ENCODE measurements at places on chromosomes 4 and X. TPM values are rescaled to one million over a fixed set of nuclear protein-coding genes. Genes with fewer than 3 reads are reported as not detected.

The CXCL9 gene
- 0.10 TPM for total RNA-seq

The TRIM60 gene
- total RNA-seq: not detected

The SPANXA1 gene
- not detected for total RNA-seq

DNA sequence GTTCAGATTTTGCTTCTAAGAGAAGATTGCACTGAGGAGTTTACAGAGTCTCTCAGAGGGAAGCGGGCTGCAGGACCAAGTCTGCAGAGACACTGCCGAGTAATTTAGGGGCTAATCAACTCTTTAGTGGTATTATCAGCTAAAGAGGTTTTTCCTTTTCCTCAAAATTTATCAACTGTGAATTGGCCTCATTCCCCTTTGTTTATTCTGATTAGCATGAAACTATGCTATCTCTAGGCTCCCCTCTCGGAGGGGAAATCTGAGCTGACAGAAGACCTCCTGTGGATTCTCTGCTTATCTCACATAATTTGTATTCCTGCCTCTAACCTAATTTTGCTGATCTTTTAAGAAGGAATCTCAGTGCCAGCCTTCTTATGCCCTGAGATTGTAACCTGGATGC lies 201.0 kb downstream of the DCTD start:
- H3K27me3 ChIP-seq: peaks cover 3% of the 10 kb centered on the region
- H3K27ac ChIP-seq: no peak overlapping the region
- no peak overlapping the region for H3K4me3 ChIP-seq
- no peaks in the 10 kb centered on the region for H3K36me3 ChIP-seq
- no peaks in the 10 kb centered on the region for H3K4me1 ChIP-seq
- no peak for DNase-seq

DNA sequence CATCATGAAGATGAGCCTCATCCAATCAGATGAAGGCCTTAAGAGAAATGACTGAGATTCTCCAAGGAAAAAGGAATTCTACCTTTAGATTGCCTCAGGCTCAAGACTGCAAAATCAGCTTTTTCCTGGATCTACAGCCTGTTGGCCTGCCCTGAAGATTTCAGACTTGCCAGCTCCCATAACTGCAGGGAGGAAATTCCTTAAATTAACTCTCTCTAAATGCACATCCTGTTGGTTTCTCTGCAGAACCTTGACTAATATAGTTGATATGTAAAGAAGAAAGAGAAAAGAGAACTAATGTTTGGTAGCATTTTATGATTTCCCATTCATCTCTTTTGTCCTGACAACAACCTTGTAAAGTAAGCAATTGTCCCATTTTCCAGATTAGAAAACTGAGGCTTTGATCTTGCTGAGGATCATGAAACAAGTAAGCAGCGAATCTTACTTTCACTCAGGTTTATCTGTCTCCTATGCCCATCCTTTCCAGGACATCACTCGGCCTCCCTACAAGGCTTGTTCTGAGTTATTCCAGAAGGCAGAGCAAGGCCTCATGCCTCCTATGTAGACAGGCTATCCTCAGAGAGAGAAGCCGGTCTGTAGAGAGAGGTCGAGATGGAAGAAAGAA lies 115.0 kb upstream of the LDB2 start:
- H3K27me3 ChIP-seq: peaks cover 3% of the 10 kb centered on the region
- H3K27ac ChIP-seq: no peak overlapping the region
- no peak for DNase-seq

The TLR3 gene
- total RNA-seq: not detected

DNA sequence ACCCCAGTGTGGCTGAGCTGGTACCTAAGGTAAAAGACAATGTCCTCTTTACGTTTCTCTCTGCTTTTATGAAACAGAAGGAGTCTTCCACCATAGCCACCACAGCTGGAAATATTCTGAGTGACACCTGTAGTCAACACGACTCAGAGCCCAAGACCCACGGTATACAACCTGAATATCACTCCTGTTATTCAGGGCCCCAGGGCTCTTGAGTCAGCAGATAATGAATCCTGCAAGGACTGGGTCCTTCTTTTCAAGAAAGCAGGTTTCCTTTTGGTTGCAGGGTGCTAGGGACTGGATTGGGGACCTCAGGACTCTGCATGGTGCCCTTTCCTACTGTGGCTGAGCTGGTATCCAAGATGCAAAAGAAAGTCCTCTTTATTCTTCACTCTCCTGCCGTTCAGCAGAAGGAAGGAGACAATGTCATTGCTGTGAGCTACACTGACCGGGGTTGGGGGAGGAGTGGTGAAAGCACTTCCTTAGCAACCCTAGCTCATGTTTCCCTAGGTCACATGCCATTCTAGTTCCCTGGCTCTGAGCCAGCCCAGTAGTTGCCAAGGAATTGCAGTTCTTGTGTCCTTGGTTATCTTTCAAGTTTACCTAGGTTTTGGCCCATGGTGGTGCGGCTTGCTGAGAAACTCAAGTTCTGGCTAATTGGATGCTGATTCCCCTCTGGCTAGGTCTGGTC lies 23.7 kb upstream of the UNC5C start:
- H3K36me3 ChIP-seq: no peaks in the 10 kb centered on the region
- H3K4me1 ChIP-seq: no peaks in the 10 kb centered on the region
- H3K27me3 ChIP-seq: no peaks in the 10 kb centered on the region
- no peak overlapping the region for H3K27ac ChIP-seq
- no peak overlapping the region for H3K4me3 ChIP-seq

The SASH3 gene
- 129 TPM for total RNA-seq

DNA sequence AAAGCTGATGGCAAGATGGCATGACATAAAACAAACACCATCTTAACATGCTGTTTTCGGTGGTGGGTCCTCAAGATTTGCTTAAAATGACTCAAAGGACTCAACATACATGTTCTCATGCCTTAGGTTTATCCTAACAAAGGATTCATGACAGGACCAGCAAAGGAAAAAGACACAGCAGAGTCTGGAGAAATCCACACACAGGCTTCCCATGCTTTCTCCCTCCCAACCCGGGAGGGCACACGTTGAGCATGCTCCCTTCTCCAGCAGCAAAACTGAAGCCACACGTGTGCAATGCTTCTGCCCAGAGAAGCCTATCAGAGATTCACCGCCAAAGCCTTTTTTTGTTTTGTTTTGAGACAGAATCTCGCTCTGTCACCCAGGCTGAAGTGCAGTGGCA lies 39.9 kb downstream of the SAT1 start:
- no peak overlapping the region for H3K4me3 ChIP-seq
- DNase-seq: no peak
- H3K27me3 ChIP-seq: no peaks in the 10 kb centered on the region
- H3K27ac ChIP-seq: no peak overlapping the region
- H3K36me3 ChIP-seq: no peaks in the 10 kb centered on the region

DNA sequence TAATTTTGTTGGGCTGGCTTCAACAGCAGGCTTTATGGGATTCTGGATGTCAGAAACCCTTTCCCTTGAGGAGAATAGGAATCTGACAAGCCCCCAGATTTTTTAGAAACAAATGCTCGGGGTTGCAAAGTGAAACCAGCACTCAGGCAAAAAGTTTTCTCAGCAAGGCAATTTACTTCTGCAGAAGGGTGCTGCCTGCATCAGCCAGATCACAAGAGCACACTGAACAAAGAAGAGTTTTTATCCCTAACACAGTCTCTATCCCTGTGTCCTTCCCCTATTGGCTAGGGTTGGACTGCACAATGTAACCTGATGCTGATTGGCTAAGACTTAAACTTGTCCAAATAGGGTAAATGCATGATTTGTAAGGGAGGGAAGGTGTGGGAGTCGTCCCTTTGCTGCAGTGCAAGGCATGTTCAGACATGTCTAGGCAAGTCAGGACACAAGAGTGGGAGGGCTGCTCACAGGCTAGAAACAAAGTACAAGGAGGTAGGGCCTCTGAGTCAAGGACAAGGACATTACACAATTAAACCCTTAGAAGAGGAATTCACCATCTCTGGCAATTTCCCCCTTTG lies 175.8 kb downstream of the CCNG2 start:
- H3K27ac ChIP-seq: no peak overlapping the region
- H3K36me3 ChIP-seq: no peaks in the 10 kb centered on the region
- DNase-seq: no peak

GRCh38 chr4:31585503-31585902 lies 865.3 kb downstream of the PCDH7 start:
- no peaks in the 10 kb centered on the region for H3K36me3 ChIP-seq
- no peaks in the 10 kb centered on the region for H3K4me1 ChIP-seq
- DNase-seq: no peak
- no peaks in the 10 kb centered on the region for H3K27me3 ChIP-seq
- no peak overlapping the region for H3K27ac ChIP-seq
- H3K4me3 ChIP-seq: no peak overlapping the region

DNA sequence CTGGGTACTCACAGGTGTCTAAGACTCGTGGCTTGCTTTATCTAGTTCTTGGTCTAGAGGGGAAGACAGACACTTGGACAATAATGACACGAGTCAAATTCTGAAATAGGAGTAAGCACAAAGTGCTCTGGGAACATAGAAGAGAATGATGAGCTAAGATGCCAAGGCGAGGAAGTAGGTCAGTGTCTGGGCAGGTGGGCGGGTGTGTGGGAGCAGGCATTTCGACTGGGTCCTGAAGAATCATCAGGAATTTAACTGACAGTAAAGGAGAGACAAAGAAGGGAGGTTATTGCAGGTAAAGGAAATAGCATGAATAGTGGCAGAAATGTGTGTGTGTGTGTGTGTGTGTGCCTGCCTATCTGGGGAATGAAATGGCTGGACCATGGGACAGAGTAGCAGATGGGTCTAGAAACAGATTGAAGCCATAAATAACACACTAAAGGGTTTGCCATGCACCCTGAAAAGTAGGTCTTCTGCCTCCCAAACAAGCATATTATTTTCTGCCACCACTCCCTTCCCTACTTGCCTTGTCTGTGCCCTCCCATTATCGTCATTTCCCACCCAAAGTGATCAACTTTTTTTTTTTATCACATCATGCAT lies 58.4 kb upstream of the SLC25A43 start:
- H3K4me3 ChIP-seq: no peak overlapping the region
- H3K27ac ChIP-seq: no peak overlapping the region
- no peaks in the 10 kb centered on the region for H3K4me1 ChIP-seq
- no peak for DNase-seq

GRCh38 chr4:159002950-159003349 lies 99.9 kb upstream of the RAPGEF2 start:
- H3K27me3 ChIP-seq: peaks cover 12% of the 10 kb centered on the region
- H3K4me1 ChIP-seq: peaks cover 8% of the 10 kb centered on the region
- no peaks in the 10 kb centered on the region for H3K36me3 ChIP-seq
- no peak for DNase-seq
- no peak overlapping the region for H3K4me3 ChIP-seq
- H3K27ac ChIP-seq: no peak overlapping the region

The TEX11 gene
- 0.12 TPM for total RNA-seq

The NPY5R gene
- not detected for total RNA-seq

The EDA2R gene
- total RNA-seq: 3.8 TPM

The COX7B2 gene
- not detected for total RNA-seq

GRCh38 chr4:100926039-100926717 lies 408.4 kb upstream of the EMCN start:
- no peak for DNase-seq

GRCh38 chr4:3285558-3286334 lies 7.1 kb upstream of the RGS12 start:
- H3K27me3 ChIP-seq: peaks cover 26% of the 10 kb centered on the region
- H3K4me1 ChIP-seq: no peaks in the 10 kb centered on the region
- H3K36me3 ChIP-seq: no peaks in the 10 kb centered on the region

DNA sequence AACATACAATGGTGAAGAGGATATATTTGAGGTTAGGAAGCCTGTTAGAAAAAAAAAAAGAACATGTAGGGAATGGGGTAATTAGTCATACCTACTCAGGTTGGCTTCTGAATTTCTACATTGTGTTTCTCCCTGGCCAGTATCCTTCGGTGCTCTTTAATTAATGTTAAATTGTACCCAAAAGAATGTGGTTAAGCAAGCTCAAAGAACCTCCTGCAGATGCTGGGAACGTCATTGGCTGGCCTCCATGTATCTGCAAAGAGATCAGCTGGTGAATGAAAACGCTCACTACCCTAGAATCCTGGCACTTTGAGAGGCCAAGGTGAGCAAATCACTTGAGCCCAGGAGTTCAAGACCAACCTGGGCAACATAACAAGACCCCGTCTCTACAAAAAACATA lies 942.3 kb upstream of the PRKX start:
- H3K36me3 ChIP-seq: no peaks in the 10 kb centered on the region
- no peaks in the 10 kb centered on the region for H3K27me3 ChIP-seq
- no peak overlapping the region for H3K27ac ChIP-seq
- H3K4me1 ChIP-seq: no peaks in the 10 kb centered on the region

DNA sequence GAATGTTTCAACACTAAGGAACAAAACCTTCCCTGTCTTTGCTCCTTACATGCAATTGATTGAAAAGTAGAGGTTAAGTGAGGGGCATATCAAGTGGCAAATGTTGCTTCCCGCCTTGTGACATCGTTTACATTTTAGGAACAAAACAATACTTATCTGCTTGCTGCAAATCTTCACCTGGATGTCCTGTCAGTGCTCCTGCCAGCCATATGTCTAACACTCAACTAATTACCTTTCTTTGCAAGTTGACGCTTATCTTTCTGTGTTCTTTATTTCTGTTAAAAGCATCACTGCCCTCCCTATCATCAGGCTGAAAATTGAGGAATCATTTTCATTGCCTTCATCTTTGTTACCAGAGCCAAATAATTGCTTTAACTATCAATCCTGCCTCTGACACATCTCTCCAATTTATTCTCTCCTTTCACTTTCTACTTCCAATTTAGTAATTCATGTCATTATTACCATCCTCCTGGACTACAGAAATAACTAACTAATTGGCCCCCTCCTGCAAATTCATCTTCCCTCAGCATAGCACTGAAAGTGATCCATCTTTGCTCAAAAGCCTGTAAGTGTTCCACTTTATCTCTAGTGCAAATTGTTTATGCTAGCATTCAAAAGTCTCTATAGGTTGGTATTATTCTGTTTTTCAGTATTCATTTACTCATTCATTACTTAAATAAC lies 298.7 kb upstream of the ATOH1 start:
- no peaks in the 10 kb centered on the region for H3K4me1 ChIP-seq
- no peaks in the 10 kb centered on the region for H3K36me3 ChIP-seq
- no peak for DNase-seq
- H3K27me3 ChIP-seq: no peaks in the 10 kb centered on the region

DNA sequence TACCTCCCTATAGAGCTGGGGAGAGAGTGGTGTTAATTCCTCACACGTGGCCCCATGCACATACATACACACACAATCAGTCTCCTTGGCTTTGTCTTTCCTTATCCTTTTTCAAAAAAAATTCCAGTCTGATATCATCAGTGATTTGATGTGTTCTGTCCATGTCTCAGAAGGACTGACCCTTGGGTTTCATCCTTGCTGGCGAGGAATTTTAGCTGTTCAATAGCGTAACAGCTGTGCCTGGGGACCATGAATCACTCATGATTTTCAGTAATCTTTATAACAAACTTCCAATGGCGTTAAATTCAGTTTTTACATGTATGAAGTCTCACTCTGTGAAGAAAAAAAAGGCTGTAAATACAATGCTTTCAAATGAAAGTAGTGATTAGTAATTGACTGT lies 204.6 kb downstream of the RBMX2 start:
- no peak overlapping the region for H3K27ac ChIP-seq
- peaks cover 1% of the 10 kb centered on the region for H3K27me3 ChIP-seq
- H3K4me3 ChIP-seq: no peak overlapping the region
- DNase-seq: no peak

- no peak for DNase-seq
- H3K27ac ChIP-seq: no peak overlapping the region
- no peaks in the 10 kb centered on the region for H3K27me3 ChIP-seq
- no peak overlapping the region for H3K4me3 ChIP-seq
- no peaks in the 10 kb centered on the region for H3K36me3 ChIP-seq
Measured at GRCh38 chrX:129058405-129058804, 464.9 kb downstream of the SMARCA1 start.

The PAK3 gene
- total RNA-seq: not detected

Data from activated T-helper 1 cell treated with anti-CD3 and anti-CD28 coated beads, Interleukin-12 subunit alpha, Interleukin-12 subunit beta, Interleukin-2, Interleukin-4 antibody, amounts not matched to agents 30 ng/mL and 10 ng/mL and 1 ng/mL, durations not matched to agents 14 hours and 24 hours and 36 hours (primary cell).